ENCODE measurements at places on chromosomes 3 and 15.

GRCh38 chr3:63631670-63632069, 20.8 kb upstream of the SNTN start:
- no peak for DNase-seq

DNA sequence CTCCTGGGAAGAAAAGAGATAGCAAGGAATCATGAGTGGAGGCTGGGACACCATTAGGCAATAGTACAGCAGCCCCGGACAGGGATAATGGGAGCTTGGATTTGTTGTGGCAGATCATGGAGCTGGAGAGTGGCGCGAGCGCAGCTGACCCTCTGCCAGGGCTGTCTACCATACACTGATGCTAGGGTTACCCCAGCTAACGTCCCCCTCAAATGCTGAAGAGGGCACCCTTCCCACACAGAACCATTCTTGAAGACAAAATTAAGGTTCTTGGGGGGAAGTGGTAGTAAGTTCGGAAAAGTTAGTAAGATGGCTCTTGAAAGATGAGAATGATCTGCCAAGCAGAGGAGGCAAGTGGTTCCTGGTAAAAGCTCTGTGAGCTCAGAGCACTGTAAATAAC, 61.1 kb downstream of the ST3GAL6 start:
- no peak for DNase-seq

- DNase-seq: no peak
These were observed 69.3 kb downstream of the SMAD6 start for GRCh38 chr15:66771351-66771650.

DNA sequence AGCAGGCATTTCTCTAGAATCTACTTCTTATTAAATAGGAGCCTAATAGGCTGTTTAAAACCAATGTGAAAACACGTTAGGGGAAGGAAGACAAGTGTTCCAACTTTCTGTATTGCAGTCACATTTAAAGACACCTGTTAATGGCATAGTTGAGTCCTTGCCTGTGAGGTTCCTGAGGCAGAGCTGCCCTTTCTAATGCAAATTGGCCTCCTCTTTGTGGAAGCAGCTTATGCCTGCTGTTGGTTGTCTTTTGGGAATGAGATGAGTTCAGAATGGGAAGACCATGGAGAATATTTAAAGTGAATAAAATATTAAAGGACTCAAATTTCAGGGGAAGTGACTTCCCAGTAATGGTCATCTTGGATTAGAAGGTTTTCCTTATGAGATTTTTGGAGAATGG, 51.2 kb downstream of the NEK11 start:
- DNase-seq: no peak

GRCh38 chr3:32886296-32886695, 65.1 kb upstream of the CCR4 start:
- DNase-seq: no peak

GRCh38 chr15:28265334-28266019, 56.5 kb downstream of the HERC2 start:
- DNase-seq: no peak

DNA sequence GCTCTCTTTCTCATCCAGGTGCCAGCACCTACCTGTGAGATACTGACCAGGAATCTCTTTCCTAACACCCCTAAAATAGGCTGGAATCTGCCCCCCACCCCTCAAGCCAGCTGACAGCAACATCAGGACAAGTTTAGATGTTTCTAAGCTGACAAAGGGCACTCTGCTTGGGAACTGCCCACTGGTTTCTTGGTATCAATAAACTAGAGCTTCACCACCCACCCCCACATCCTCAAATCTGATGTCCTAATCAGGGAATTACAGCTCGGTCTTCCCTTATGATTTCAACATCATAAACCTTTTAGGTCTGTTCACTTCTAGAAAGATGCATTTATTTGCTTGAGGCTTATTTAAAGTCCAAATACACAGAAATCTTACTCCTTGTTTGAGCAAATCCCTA, 34.7 kb downstream of the CEP19 start:
- DNase-seq: no peak

DNA sequence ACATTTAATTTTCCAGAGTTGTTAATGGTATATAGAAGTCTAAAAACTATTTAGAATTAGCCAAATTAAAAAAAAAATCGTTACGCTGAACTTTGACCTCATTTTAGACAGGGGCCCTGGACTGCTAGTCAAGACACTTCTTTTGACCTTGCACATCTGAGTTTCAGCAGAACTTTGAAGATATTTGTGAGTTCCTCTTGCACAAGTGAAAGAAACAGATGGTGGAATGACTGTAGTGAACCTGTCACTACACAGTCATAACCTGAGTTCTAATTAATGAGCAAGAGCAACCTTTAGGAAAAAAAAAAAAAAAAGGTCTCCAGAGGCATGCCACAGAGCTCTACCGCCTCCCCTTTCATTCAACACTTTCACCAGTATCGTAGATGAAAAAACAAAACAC, 5.3 kb downstream of the MYO5C start:
- DNase-seq: no peak

DNA sequence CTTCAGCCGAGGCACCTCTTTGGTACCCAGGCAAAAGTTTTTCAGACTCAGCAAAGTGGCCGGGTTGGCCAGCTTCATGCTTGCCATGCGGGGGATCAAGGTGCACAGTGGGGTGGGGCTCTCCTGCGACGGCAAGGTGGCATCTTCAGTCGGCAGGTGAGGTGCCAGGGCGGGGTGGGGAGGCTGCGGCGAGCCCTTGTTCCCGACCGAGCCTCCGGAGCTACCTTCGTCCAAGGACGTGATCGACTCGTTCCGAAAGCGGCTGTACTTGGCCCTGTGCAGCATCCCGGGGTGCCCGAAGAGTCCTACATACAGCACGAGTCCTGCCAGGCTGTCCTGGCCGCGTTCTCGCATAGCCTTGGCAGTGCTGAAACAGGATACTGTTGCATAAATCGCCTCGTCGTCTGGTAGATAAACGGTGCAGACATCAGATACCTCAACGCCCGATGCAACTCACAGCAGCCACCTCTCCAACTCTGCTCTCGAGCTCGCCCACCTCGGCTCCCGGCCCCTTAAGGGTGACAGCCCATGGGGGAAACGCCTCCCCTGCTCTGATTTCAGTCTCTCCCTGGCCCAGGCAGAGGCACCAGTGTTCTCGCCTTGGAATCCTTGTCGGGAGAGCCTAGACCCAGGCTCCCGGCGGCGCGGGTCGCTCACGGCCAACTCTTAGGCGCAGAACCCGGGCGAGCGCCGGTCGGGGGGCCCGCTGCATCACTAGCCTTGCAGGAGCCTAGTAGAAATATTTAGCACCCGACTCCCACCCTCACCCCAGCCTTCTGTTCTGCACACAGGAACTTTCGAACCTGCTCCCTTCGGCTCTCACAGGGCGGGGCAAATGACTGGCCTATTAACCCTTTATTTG, 826 bp downstream of the SHC4 start:
- DNase-seq: peak; percentile 83

- DNase-seq: no peak
These were observed 1.2 kb downstream of the SIDT1 start for GRCh38 chr3:113533534-113533892.

GRCh38 chr15:55853134-55853533, 110.2 kb upstream of the PRTG start:
- DNase-seq: no peak

DNA sequence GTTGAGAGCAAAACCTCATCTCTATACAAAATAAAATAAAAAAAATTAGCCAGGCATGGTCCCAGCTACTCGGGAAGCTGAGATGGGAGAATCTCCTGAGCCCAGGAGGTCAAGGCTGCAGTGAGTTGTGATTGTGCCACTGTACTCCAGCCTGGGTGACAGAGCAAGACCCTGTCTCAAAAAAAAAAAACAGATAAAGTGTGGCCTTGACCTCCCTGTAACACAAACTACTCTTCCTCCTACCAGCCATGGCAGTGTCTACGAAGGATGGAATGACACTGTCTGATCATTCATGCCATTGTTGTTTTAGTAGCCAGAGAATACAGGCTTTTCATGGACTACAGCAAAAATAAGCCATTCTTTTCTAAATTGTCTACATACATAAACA, 117.1 kb upstream of the IQSEC1 start:
- DNase-seq: no peak

- DNase-seq: no peak
These were observed 598.8 kb downstream of the MCTP2 start for GRCh38 chr15:94829887-94830884.

GRCh38 chr15:62931650-62932049, 110.9 kb upstream of the TPM1 start:
- DNase-seq: no peak

DNA sequence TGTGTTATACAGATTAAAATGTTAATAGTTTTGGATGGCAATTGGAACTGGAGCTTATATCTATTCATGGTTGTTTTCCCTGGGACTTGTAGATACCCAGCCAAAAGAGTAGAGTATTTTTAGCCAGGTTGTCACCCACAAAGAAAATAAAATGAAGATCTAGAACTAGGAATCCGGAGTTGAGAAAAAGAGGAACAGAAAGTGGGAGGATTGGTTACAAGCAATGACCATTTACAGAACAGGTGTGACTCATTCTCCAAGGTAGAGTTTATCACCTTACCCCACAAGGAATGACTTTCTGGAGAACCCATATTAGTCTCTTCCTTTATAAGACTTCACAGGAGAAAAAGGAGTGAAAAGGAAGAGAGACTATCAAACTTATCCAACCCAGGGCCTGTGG, 99.8 kb downstream of the TMEM108 start:
- DNase-seq: no peak

Measured in right kidney (tissue), 9 donors.